ENCODE measurements at places on chromosomes 3 and 15.

DNA sequence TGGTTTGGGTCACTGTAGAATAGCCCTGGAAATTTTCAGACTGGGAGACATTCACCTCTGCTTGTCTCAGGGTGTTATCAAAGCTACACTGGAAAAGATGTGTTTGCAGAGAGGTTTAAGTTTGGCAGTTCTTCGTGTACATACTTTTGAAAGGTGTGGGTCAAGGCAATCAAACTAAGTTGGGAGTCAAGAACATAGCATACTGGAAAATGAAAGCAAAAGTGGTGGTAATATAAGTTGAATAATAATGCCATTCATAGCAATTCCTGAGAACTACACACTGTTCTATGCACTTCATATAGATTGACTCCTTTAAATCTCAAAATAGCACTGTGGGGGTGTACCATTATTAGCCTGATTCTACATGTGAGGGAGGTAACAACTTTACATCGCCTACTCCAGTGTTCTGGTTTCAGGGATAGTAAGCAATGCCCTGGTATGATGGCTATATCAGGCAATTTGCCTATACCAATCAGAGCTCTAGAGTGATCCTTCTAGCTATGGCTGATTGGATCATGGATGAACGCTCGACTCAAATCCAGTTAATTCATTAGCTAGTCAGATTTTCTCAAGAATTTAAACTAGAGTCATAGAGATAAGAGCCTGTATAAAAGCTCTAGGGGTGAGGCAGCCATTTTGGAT is 44.6 kb upstream of the RASGRP1 start:
- no peak for DNase-seq

DNA sequence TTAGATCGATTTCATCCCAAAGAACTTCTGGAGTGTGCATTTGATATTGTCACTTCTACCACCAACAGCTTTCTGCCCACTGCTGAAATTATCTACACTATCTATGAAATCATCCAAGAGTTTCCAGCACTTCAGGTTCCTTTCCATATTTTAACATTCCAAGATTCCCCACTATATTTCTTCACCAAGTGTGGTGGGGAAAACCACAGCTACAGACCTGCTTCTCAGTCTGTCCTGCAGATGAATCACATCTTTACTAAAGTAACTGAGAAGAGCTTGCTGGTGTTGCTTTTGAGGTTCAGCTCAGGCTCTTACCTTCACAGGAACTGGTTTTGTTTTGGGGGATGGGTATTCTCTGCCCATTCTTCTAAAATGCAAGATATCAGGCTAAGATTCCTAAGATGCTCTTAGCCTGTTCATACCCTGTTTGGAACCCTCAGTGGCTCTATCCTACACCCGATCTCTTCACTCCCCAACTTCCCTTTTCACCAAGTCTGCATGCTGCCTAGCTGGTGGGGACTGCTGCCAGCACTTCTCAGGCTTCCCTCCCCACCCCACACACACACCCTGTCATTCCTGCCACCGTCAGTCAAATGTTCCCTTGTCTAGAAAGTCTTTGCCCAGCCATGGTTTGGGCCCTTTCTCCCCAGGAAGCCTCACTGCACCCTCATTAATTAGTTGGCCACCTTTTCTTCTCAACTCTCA is 30.8 kb downstream of the SRP14 start:
- DNase-seq = no peak

DNA sequence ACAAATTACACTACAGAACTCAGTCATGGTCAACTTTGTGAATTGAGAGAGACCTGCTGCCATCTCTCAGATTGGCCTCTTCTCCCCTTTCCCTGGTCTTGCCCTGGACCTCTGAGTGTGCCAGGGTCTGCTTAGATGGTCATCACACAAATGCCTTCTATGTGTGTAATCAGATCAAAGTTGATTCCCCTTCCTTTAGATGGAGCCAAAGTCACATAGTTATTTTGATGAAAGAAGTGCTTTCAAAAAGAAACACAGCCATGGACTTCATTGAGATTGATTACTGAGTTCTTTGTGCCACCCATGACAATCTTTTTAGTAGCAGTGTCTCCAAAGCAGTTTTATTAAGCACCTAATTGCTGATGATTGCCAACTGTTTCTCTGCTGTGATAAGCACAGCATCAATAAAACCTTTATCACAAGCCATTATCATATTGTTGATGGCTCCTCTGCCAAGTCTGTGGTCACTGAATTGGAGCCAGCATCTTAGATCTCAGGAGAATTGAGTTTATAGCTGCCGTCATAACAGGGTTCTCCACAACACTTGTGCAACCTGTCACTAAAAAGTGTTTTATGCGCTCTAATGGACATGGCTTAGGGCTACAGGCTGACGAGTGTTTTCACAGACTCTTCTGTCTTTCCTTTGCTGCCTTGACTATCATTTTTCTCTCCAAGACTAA is 149.7 kb upstream of the NUDT16 start:
- DNase-seq = no peak

- no peak for DNase-seq
These were observed 6.8 kb upstream of the PDCD6IP start for GRCh38 chr3:33791477-33792166.

DNA sequence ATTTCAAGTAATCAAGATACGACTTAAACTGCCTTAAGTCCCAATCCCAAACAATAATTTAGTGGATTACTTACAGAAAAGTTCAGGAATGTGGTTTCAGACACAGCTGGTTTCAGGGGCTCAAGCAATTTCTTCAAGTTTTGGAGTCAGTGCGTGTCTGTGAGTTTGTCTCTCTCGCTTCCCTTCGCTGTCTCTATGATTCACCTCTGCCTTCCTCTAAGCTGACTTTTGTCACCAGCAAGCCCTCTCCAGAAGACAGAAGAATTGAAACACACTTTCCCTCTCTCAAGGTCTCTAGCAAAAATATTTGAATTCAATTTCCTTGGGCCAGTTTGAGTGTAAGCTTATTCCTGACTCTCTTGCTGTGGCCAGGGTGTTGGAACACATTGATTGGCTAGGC is 392.4 kb downstream of the EDEM1 start:
- DNase-seq = no peak

GRCh38 chr3:148344521-148344920 is 353.2 kb upstream of the AGTR1 start:
- no peak for DNase-seq

GRCh38 chr3:184426691-184427141 is 46.9 kb downstream of the CHRD start:
- DNase-seq = no peak

- no peak for DNase-seq
These were observed 14.8 kb downstream of the ARL6IP5 start for GRCh38 chr3:69099576-69099975.

GRCh38 chr15:34993412-34993811 is 5.3 kb upstream of the ZNF770 start:
- no peak for DNase-seq

GRCh38 chr15:89410039-89410435 is 75.4 kb upstream of the POLG start:
- no peak for DNase-seq

- no peak for DNase-seq
These were observed 3.6 kb downstream of the PDIA3 start for GRCh38 chr15:43749690-43750345.

- DNase-seq = no peak
These were observed 134.5 kb downstream of the MEX3B start for GRCh38 chr15:81911022-81911971.

- no peak for DNase-seq
These were observed 5.1 kb upstream of the BAHD1 start for GRCh38 chr15:40435710-40436089.

DNA sequence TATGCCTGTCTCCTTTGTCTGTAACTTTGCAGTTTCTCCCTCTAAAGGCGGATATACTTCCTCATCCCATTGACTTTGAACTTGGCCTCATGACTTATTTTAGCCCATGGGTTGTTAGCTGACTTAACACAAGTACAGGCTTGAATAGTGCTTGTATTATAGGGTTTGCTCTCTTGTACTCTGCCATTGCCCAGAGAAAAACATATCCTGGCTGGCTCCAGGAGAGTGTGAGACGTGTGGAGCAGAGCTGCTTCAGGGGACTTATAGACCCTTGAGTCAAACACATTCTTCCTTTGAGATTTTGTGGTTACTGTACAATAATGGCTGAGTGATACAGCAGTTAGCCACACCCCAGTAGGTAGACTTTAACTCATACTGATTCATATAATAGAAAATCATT is 124.0 kb downstream of the RAP2B start:
- DNase-seq = no peak

GRCh38 chr3:64873400-64873799 is 185.6 kb upstream of the ADAMTS9 start:
- no peak for DNase-seq

- no peak for DNase-seq
These were observed 244.9 kb downstream of the FAM43A start for GRCh38 chr3:194930377-194931204.

- DNase-seq = no peak
These were observed 21.6 kb downstream of the COL8A1 start for GRCh38 chr3:99659951-99660350.

GRCh38 chr3:111577798-111578685 is 17.1 kb downstream of the ZBED2 start:
- DNase-seq = no peak

- no peak for DNase-seq
These were observed 103.6 kb upstream of the CTNNB1 start for GRCh38 chr3:41095702-41096101.

DNA sequence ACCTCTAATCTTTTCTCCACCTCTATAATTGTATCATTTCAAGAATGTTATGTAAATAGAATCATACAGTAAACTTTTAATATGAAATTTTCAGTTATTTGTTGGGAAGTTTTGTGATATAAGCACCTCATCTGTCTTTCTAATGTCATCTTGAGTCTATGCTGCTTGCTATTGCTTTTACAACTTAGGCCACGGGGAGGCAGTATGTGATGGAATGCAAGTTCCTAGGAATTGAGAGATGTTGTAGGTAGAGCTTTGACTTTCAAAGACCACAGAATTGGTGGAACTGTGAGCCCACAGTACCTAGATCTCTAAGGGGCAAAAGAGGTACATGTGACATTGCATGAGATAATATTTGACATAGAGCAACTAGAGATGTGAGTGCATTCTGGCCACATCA is 328.3 kb downstream of the MFSD1 start:
- DNase-seq = peak; percentile 4

GRCh38 chr15:87368511-87368910 is 888.0 kb downstream of the NTRK3 start:
- no peak for DNase-seq

- DNase-seq = no peak
These were observed 11.4 kb downstream of the TRAK1 start for GRCh38 chr3:42102571-42102970.

- DNase-seq = peak; percentile 88
These were observed 6.4 kb downstream of the CELSR3 start for GRCh38 chr3:48656061-48656840.

DNA sequence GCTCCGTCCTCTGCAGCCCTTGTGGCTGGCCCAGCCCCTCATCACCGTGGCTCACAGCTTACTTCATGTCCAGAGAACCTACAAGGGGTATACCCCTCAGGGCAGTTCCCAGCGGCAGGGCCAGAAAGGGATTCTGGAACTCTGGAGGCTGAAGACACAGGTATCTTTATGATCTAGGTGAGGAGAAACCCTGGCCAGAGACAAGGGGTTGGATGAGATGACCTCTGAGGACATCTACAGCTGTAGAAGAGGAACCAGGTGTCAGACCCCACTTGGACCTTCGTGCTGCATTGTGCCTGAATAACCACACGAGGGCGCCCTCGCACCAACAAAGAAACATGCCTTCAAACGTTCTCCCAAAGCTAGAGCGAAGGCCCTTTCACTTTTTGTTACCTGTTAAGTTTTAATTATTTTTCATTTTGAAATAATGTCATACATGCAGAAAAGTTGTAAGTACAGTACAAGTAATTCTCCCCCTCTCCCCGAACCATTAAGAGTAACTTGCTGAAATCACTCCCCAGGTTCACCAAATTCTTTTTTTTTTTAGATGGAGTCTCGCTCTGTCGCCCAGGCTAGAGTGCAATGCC is 118.7 kb upstream of the SMAD3 start:
- DNase-seq = peak; percentile 81

GRCh38 chr3:186115239-186115996 is 6.5 kb upstream of the ETV5 start:
- no peak for DNase-seq

DNA sequence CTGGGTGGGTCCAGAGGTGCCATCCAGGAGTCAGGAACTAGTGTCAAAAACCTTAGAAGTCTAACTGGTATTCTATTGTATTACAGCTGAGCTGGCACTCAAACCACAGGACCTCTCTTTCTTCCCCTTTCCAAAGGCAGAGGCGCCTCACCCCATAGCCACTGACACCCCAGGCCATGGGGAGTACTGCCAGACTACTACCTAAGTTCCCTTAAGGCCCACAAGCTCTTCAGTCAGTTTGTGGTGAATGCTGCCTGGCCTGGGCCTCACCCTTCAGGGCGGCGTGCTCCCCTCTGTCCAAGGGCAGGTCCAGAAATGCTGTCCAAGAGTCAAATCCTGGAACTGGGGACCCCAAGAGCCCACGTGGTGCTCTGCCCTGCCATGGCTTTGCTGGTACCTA is 43.0 kb upstream of the FGF7 start:
- DNase-seq = no peak

DNA sequence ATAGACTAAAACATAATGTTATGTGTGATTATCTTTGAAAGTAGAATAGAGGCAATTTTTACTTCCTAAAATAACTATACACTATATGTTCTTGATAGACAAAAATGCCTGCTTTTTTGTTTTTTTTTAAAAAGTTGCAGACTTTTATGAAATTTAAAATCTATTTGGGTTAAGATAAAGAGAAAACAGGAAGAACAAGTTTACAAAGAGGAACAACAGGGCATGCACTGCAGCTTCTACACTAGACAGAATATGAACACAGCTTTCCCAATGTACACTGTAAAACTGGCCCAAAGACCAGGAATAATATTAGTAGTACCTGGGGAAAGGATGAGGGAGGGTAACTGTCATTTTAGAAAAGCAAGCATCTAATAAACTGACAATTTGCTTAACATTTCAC is 53.7 kb downstream of the NR1I2 start:
- DNase-seq = no peak

DNA sequence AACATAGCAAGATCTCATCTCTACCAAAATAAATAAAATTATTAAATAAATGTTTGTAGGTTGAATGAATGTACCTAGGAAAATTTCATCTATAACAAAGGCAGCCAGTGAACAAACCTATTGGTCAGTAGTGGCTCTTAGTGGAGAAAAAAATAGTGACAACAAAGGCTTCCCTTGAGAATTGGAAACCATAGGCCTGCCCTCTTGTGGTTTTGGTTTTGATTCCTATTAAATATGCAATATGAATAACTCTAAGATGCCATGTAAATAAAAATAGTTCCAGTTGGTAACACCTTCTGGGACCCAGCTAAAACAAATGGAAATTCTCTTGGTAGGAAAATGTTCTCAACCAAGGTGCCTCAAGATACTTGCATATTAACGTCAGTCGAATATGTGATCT is 145.7 kb upstream of the BFSP2 start:
- DNase-seq = no peak
